Stimulated activated CD8-positive, alpha-beta memory T cell treated with anti-CD3 and anti-CD28 coated beads, Interleukin-7, amount 100 ng/mL, for 24 hours (primary cell): ENCODE measurements at places on chromosomes 11 and 22.

- no peak for DNase-seq
These were observed 6.0 kb downstream of the MALAT1 start for GRCh38 chr11:65504674-65505465.

- DNase-seq, result no peak
These were observed 16.8 kb downstream of the DGCR2 start for GRCh38 chr22:19105456-19105855.

DNA sequence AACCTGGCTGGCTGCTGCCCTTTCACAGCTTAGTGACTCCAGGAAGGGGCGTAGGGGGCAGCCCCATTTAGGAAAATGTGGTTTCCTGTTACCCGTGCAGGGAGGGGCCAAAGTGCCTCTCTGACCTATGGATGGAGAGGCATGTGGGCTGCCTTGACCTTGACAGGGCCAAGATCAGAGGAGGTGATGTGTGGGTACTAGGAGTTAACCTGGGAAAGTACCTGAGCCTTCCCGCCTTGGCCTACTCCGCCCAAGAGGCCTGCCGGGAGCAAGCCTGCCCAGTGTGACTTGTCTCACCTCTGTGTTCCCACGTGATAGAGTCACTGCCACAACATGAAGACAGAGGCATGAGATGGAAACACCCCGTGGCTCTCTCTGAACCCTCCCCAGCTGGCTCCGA is 33.4 kb downstream of the GRAMD4 start:
- DNase-seq, result no peak

GRCh38 chr11:92285776-92286175 is 61.2 kb downstream of the FAT3 start:
- no peak for DNase-seq

GRCh38 chr22:47019012-47019790 is 256.8 kb downstream of the TBC1D22A start:
- no peak for DNase-seq

DNA sequence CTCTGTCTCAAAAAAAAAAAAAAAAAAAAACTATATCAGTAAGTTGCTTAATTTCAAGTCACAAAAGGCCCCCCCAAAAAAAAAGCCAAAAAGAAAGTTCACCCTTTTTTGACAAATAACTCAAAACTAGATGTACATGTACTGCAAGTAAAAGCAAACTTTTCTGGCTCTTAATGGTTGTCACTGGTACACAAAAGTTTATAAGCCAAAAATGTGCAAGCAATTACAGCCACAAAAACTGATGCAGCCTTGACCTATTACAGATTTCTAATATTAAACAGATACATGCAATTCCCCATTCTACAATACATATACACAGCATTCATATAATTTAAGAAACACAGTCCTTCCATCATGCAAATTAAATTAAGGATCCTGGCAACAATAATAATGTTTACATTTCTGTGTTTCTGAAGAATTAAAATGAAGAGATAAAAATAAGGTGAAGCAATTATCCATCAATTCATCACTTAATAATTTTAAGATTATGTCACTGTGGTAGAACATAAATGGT is 18.6 kb downstream of the PICALM start:
- no peak for DNase-seq

DNA sequence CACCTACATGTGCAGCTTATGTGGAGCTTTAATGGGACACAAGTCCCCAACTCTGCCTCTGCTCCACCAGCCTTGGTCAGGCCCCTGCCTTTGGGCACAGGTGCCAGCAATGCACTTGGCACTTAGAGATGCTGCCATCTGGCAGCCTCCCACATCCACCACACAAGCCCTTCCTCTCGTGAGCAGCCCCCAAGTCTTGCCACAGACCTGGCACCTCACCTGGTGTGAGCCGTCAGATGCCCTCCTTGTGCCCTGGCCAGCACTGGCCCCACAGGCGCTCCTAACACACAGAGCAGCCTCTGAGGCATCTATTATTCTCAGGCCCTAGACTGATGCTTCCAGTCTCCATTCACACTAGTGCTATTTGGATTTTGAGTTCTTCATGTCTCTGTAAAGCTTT is 24.5 kb upstream of the SERPIND1 start:
- no peak for DNase-seq

DNA sequence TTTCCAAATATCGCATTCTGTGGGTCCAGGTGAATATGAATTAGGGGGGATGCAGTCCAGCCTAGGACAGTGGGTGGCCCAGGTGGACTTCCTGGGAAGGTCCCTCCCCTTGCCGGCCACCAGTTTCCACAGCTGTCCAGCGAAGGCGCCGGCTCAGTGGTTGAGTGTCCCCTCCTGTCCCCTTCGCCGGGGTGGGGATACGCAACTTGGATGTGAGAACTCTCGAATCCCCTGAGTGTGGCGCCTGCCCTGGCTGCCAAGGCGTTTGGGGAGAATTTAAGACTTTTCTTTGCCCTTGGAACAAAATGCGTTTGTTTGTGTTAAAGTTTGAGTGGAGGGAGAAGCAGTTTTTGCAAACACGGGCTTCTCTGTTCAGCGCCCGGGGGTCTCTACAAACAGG is 123.7 kb downstream of the KCNQ1OT1 start:
- DNase-seq, result no peak
